ENCODE measurements at places on chromosomes 11 and 22.

DNA sequence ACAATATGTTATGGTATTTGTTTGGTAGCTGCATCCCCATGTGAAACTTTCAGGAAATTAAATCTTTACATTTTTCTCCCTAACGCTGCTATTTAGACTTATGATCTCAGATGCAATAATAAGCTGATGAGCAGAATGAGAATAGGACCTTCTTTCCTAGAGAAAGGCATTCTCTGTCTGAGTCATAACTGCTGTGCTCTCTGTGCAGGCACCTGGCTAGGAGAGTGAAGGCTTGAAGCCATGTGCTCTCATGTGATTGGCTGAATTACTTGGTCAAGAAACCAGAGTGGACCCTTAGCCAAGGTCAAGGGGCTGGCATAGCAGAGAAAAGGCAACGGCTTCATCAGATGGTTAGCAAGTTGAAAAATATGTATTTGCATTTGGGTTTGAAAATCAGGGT is 185.0 kb downstream of the ADAMTS15 start:
- DNase-seq, result no peak

GRCh38 chr11:2621894-2622293 is 77.9 kb downstream of the KCNQ1OT1 start:
- no peak for DNase-seq

- no peak for DNase-seq
Measured at GRCh38 chr22:43136255-43136654, 6.9 kb downstream of the MCAT start.

DNA sequence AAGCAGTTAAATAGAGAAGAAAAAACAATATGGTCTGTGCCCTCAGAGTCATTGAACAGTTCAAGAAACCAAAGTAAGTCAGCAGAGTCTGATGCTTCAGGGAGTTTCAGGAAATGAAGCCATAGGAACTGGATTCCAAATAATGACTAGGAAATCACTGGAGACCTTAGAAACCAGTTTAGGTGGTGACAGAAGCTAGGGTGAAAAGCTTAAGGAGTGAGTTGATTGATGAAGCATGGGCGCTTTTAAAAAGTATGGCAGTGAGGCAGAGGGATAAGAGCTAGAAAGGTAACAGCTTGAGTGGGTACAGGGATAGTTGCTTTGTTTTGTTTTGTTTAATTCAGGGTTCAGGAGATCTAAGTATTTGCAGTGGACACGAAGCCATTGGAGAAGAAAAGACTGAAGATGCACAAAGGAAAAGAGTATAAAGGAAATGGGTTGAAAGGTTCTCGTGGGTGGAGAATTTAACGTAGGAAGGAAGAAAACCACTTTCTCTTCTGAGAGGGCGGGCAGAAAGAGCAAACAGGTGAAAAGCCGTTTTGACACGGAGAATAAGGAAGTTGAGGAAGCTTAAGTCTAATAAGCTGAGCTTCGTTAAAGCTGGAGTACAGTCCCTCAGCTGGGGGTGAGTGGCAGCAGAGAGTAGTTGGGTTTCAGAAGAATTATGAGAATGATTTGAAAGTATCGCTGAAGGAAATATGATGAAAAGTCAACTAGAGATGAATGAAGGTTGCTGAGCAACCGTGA is 14.8 kb downstream of the SGSM3 start:
- no peak for DNase-seq

Data from NCI-H2107 (cell line).